ENCODE measurements at places on chromosomes 2 and 18. TPM values are rescaled to one million over a fixed set of nuclear protein-coding genes. Genes with fewer than 3 reads are reported as not detected.

Gene OR6B2
- total RNA-seq = not detected

DNA sequence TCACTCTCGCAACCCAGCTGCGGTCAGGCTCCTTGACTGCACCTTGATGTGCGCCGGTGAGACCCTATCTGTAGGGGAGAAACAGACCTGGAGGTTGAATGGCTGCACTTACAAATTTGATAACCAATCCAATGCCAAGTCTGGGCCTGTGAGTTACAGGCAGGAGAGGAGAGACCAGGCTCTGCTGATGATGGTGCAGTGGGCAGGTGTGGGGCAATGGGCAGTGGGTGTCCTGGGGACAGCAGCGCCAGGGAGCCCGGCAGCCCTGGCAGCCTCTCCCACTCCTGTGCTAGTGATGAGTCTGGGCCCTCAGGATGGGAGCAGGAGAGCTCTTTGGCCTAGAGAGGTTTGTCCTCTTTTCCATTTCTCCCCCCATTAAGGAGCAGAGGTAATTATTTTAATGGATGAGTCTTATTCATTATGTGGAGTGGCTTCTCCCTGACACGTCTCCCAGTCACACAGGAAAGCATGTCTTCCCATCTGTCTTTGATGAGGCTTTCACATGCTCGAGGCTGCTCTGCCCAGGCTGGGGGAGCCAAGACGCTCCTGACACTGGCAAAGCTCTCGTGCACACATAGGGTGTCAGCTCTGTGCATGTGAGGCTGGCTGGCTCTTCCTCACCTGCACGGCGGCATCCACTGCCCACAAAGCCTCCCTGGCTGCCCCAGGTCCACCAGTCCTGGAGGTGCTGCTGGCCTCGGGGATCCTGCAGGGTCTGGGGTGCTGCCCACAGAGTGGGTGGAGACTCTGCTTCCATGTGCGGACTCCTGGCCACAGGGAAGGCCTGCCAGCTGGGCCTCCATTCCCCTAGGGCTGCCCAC, 10.0 kb upstream of the ALLC start:
- DNase-seq = no peak

DNA sequence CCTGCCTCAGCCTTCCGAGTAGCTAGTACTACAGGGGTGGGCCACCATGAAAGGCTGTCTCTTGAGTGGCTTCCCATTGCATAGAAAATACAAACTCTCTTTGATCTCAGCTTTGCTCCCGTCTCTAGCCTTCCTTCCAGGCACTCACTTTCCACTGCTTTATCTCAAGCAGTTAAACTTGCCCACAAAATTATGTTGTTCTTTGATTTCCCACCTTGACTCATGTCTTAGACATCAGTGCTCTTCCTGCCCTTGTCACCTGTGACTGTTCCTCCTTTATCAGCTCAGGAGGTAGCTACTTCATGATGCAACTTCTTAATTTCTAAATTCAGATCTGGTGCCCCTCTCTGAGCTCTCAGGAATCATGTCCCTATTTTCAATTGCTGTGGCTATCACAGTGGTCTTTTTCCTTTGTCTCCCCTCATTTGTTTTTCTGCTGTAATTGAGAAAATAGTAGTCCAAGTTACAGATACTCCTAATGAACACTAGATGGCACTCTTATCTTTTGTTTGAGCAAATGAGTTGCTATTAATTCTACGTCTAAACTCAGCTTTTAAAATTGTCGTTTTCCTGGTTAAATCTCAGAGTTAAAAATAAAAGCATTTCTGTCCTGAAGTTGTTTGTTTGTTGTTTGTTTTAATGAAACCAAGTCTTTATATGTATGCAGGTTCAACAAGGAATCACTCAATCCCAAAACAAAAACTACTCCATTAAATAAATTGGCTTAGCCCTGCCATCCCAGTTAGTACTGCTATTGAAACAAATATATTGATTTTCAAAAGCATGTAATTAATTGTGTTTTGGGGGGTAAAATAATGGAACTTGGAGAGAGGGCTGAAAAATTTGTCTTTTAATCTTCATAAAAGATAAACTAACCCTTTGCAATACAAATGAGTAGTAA, 46.9 kb upstream of the GREB1L start:
- peak; percentile 47 for DNase-seq

DNA sequence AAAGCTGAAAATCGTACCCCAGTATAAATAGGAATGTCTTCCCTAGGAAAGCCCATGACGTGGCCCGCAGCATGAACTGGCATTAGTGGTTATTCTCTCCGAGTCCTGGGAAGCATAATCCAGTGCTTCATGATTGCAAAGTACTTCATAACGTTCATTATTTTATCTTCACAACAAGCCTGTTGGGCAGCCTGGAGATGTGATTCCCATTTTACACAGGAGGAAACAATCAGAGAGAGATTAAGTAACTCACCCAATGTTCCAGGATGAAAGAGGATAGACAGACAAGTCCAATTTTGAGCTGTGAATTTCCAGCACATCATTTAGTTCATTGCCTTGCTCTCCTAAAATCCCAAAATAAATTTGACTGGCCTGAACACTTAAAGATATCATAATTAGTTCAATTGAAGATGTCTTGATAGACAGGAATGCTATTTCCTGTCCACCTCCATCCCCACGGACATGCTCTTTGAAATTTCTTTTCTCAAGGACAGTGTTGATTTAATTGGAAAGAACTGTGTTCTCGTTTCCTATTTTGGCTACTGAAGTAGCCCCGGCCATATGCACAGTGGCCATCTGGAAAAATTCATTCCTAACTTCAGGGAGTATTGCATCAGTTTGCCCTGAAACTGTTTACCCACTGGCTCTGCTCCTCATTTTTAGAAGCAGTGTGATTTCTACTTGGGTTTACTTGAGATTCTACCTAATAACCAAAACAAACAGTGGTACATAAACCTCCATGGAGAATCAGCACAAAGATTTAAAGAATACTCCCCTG, 93.9 kb downstream of the VWC2L start:
- DNase-seq = no peak

Gene SCYGR4
- not detected for total RNA-seq

- DNase-seq = no peak
These were observed 3.0 kb downstream of the GBX2 start for GRCh38 chr2:236164925-236165841.

GRCh38 chr2:129702416-129703176, 276.9 kb upstream of the RAB6C start:
- no peak for DNase-seq

GRCh38 chr2:234142530-234142929, 92.0 kb downstream of the SPP2 start:
- no peak for DNase-seq
